ENCODE measurements at places on chromosomes 11 and 22.

- DNase-seq, result no peak
These were observed 53.0 kb upstream of the TTLL12 start for GRCh38 chr22:43239956-43240355.

DNA sequence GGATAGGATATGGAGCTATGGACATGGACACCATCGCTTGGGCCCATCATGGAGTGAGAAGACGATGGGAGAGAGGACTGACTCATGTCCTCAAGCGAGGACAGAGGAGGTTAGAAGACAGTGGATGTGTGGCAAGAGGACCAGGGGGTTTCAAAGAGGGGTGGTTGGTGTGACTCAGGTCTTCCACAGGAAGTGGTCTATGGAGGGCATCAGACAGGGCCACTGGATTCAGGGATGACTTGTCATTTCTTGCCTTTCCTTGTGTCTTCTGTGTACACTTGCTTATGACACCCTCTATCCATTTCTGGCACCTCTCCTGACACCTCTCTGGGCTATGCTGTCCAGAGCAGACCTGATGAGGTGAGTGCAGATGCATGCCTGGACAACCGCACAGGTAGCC is 115.4 kb downstream of the OSBP2 start:
- no peak for DNase-seq

DNA sequence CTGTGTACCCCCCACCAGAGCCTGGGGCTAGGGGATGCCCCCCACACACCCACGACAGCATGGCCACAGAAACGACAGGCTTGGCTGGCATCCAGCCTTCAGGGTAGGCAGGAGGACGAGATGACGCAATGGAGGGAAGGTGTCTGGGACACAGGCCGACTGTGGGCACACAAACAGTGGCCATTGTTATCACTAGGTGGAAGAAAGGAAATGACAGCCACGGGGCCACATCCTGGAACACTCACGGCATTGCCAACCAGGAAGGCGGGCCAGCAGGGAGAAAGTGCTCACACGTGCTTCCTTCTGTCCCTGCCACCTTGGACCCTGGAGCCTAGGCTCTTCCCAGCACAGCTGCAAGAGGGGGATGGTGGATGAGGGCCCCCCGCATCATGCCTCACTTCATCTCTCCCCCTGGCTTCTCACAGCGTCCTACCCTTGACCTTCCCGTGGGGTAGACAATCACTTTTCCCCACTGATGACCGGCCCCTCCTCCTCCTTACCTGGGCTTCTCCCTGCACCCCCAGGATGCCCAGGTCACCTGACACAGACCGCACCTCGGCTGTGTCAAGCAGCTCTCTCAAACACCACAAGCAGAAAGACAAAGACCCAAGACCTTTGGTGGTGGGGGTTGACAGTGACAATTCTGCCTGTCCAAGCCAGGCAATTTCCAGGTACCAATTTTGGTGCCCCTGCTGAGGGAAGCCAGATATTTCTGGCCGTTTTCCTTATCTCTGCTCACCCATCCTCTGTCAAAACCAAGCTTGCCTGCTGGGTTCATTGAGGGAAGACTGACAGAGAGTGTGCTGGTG is 8.6 kb downstream of the PLA2G6 start:
- DNase-seq, result peak; percentile 49

DNA sequence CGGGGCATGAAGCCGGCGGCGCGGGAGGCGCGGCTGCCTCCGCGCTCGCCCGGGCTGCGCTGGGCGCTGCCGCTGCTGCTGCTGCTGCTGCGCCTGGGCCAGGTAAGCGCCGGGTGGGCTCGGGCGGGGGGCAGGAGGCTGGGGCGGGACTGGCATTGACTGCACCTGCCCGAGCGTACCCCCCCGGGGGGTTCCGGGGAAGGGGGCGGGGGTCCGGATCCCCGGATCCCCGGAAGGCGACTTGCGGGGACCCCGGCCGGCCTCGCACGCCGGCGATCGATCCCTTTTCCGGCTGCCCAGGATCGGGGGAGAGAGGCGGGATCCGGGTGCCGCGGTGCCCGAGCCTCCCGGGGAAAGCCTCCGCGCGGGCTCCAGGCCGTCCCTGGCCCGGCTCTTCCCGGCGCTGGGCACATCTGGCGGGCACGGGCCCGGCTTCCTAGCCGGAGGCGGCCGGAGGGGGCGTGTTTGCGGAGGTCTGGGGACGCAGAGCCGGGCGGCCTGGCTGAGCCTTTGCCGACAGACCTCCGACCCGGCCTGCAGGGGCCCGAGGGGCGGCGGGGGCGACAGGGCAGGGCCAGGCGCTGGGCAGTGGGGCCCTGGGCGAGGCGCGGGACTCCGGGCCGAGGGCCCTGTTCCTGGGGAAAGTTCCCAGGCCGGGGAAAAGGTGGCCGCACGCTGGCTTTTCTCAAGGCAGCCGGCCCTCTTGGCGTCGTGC is 705 bp downstream of the PTPRJ start:
- no peak for DNase-seq

GRCh38 chr11:44941259-44942021 is 9.2 kb downstream of the TP53I11 start:
- no peak for DNase-seq

DNA sequence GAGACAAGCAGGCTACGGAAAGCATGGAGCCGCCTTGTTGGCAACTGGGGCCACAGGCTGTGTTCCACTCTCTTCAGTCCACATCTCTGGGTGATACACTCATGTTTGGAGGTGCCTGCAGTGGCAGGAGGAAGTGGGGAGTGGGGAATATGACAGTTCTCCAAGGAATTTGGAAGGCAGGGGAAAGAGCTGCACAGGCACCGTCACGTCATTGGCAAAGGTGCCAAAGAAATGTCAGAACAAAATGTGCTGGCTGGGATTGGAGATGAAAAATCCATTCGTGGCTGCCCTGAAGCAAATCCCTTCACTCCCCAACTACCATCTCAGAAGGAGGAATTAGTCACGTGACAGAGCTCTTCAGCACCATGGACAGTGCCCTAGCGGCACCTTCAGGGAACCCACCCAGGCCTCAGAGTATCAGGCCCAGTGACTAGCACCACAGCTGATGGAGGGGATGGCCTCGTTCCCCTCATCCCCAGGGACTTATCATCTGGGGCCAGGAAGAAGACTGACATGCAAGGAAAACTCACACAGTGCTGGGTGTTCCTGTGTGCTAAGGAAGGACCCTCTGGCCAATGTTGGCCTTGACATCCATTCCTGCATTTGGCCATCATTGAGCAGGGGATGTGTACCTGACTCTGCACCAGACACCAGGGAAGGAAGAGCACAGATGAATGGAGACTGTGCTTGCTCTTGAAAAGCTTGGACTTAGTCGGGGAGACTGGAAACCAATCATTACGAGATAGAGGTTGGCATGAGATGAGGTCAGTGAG is 48.5 kb upstream of the PRDM11 start:
- DNase-seq, result peak; percentile 70

DNA sequence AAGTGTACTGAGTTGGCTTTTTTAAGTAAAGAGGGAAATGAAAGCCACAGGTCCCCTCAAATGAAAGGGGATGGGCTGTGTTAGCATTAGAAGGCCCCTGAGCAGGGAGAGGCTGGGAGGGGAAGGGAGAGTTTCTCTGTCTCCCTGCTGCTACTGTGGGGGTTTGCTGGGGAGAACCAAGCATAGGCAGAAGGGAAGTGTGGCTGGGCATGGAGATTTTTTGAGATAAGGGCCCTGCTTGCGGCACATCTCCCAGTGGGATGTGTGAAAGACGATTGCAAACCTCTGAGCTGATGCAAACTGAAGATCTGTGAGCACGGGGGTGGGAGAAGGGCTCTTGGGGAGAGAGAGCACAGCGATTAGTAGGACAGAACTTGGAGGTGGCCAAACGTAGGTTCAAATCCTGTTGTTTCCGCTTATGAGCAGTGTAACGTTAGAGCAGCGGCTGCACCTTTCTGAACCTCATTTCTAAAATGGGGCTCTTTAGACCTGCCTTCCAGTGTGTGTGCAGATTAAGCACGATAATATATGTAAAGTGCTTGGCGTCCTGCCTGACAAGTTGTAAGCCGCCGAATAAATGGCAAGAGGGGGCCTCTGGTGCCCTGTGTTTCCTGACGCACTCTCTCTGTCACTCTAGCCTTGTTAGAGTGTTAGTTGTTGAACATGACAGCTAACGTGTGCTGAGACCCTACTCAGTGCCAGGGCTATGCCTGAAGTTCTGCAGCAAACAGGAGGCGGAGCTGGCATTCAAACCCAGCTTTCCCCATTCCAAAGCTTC is 122.3 kb downstream of the GRIK4 start:
- no peak for DNase-seq

- no peak for DNase-seq
These were observed 670.9 kb downstream of the BRD1 start for GRCh38 chr22:49156662-49157285.

DNA sequence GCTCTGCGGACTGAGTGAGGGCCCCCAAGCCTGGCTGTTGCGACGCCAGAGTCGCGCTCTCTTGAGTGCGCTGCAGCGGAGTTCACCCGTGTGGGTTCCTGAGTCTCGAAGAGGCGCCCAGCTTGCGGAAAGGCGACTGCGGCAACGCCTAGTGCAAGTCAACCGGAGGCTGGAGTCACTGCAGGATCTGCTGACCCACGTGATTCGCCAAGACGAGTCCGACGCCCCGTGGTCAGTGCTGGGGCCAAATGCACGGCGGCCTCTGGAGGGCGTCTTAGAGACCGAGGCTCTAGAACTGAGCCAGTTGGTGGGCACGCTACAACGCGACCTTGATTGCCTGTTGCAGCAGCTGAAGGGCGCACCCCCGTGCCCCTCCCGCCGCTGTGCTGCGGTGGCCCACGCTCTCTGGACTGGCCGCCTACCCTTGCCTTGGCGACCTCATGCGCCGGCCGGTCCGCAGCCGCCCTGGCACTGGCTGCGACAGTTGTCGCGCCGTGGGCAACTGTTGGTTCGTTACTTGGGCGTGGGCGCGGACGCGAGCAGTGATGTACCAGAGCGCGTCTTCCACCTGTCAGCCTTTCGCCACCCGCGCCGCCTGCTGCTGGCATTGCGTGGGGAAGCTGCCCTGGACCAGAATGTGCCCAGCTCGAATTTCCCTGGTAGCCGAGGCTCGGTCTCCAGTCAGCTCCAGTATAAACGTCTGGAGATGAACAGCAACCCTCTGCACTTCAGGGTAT is 32.6 kb downstream of the RRP8 start:
- peak; percentile 7 for DNase-seq

GRCh38 chr11:26841818-26842473 is 120.1 kb upstream of the SLC5A12 start:
- no peak for DNase-seq

DNA sequence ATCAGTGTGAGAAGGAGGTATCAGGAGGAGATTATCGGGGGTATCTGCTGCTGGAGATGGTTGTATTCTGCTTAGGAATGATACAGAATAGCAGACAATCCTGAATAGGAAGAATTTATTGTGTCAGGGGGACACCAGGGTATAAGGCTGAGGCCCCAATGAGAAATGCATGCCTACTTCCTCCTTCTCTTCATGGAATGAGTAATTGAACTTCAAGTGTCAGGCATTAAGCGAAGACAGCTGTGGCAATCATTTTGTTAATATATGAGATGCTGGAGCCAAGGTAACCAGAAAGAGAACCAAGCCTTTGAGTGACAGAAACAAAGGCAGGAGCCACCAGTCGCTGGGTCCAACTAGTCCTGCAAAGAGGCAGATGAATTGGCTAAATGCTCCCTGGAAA is 49.1 kb downstream of the KIRREL3 start:
- DNase-seq, result no peak

GRCh38 chr11:57801183-57801485 is 39.5 kb downstream of the CTNND1 start:
- no peak for DNase-seq

GRCh38 chr11:134503596-134503995 is 91.6 kb upstream of the B3GAT1 start:
- no peak for DNase-seq

Data from activated CD8-positive, alpha-beta T cell treated with anti-CD3 and anti-CD28 coated beads, Interleukin-2, amount 10 ng/mL, durations not matched to agents 7 days and 5 days (primary cell).